Naive thymus-derived CD8-positive, alpha-beta T cell (primary cell): ENCODE measurements at places on chromosomes 5 and 9.

DNA sequence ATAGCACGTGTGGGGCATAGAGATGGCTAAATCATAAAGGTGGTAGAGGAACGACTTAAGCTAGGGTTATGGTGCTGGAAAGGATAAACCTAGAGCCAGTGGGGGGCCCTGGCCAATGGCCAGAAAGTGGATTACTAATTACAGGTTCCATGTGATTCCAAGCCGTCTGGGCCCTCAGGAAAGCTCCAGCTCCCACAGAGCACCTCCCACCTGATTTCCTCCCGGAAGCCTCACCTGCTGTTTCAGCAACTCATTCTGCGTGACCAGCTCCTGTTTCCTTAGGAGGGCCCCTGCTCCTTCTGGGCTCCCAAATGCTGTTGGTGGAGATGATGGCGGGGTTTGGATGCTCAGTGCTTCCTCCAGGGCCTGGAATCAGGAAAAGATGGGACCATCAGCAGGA is 16.2 kb downstream of the GPX3 start:
- DNase-seq = no peak

DNA sequence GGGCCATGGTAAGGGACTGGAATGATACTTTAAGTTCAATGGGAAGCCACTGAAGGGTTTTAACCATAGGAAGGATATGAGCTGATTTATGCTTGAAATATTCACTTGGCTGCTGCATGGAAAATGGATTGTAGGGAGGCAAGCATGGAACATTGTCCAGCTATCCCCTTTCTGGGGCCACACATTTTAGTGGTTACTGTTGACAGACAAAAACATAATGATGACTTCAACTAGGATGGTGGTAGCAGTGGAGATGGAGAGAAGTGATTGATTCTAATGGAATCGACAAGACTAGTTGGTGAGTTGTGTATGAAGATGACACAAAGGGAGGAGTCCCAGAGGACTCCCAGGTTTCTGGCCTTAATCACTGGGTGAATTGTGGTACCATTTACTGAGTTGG is 6.2 kb upstream of the FCHSD1 start:
- no peak for DNase-seq

- peak; percentile 60 for DNase-seq
These were observed 9.7 kb downstream of the TIGD6 start for GRCh38 chr5:149990518-149991376.

- DNase-seq = no peak
These were observed 291.9 kb downstream of the COX7C start for GRCh38 chr5:86909418-86910295.

DNA sequence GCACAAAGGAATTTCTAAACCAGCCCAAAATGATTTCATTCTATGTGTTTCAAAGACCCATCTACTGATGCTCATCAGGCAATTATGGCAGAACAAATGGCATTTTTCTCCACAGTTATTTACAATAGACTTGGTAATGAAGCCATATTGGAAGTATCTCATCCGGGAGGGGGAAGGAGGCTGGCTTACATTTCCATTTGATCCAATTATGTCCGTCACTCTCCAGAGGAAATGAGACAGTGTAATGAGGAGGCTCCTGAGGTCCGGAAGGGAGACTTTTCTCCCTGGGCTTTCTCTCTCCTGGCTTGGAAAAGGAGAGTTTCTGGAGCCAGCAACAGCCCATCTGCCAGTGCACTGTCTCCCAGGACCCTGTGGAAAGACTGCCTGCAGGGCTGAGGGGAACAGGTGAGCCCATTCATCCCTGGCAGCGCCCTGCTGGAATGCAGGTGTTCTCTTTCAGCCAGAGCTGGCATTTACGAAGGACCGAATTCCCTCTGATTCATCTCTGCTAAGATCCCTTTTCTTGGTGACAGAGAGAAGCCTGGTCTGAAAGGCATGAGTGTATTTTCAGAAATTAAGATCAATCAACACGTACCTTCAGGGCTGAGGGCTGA is 54.9 kb upstream of the SAP30L start:
- DNase-seq = no peak

GRCh38 chr9:105055917-105056316 is 128.0 kb upstream of the ABCA1 start:
- no peak for DNase-seq

DNA sequence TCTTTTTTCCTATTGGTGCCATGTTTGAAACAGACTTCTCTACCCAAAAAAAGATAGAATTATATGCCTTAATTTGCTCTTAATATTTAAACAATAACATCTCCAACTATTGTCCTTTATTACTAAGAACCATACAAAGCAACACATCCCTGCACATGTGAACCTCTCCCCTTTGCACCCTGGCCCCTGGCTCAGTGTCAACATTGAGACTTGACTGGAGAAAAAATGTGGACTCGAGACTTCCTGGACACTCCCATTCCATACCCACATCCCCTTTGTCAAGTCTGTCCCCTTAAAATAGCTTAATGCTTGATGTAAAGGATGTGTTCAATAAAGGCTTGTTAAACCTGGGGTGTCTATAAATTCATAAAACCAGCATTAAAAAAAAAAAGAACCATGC is 53.2 kb downstream of the TTC39B start:
- DNase-seq = no peak
